ENCODE measurements at places on chromosomes 7 and 10.

DNA sequence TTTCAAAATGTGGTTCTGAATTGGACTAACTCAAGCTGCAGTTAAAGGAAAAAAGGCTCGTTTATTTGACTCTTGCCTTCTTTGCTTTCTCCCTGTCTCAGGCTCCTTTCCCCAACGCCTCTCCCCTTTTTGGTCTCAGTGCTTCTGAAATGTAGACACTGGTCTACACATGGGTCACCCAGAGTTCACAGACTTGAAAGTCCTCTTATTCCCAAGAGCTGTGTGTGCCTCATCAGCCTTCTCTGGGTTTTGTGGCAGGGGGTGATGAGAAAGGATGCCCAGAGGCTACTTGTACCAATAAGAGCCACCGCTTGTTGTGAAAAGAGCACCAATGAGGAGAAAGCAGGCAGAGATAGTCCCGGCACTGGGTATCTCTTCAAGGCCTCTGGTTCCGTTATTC, 125.7 kb downstream of the BICC1 start:
- no peak for DNase-seq

GRCh38 chr10:120506674-120507073, 49.6 kb downstream of the PLPP4 start:
- no peak for DNase-seq

DNA sequence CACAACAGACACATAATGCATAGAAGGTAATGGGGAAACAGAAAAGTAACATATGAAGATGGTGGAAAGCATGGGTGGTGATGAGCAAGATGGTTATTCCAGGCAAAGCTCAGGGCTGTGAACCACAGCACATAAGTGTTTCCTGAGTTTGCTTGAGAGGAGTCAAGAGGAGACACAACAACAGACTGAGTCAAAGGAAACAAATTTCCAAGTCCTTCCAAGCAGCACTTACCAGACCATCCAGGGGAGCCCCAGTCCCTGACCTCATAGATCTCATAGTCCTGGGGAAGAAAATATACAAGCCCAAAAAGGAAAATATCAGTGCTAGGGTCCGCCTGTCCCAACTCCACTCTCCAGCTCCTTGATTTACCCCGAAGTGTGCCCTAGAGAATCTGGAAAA, 216.6 kb upstream of the FZD1 start:
- DNase-seq = no peak

DNA sequence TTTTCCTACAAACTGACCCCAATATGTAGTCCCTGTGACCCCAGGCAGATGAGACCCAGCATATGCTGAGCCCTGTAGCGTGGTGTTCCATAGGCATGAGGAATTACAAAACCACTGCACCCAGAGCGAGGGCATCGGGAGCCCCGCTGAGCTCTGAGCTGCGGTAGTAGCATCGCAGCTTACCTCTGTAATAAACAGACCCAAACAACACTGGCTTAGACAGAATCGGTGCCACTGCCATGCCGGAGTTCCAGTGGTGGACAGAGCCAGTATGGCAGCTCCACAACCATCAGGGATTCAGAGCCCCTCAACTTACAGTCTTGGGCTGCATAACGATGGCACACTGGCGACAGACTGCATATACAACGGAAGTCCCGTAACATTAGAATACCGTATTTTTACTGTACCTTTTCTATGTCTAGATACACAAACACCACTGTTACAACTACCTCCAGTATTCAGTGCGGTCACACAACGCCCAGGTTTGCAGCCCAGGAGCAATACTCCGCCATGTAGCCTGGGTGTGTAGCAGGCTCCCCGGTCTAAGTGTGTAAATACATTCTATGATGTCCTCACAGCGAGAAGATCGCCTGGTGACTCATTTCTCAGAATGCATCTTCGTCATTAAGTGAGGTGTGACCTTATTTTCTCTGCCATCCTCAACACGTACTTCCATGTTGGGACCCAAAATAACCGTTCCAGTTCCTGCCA, 68.8 kb downstream of the PROSER2 start:
- DNase-seq = no peak

- DNase-seq = no peak
Observed at GRCh38 chr10:44383749-44384600, 922 bp downstream of the CXCL12 start.

GRCh38 chr10:64760371-64760770, 1239.2 kb downstream of the REEP3 start:
- DNase-seq = no peak

DNA sequence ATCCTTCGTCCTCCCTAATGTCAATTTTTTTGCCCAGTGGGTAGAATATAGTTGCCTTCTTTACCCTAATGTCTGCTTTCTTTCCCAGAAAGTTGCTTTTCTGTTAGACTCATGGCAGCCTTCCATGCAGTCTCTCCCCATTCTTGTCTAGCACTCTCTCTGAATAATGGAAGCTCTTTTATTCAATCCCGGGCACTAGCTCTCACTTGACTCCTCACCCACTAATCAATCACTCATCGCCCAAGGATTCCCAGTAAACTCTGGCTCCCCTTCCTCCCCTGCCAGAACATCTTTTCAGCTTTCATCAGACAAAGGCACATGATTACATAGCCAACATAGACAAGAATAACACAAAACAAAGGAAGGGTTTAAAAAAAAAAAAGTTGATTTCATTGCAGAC, 100.2 kb upstream of the RELN start:
- DNase-seq = no peak

GRCh38 chr7:95396136-95397032, at the start of gene PON3:
Gene PON3, minus strand, starts transcription at chr7:95396375. Its CDS starts 25 bp downstream, at chr7:95396350.
- DNase-seq = peak; percentile 11

GRCh38 chr7:55569269-55569663, 3.0 kb downstream of the VOPP1 start:
- DNase-seq = no peak

- DNase-seq = no peak
Observed at GRCh38 chr10:20975236-20975635, 78.1 kb upstream of the NEBL start.

DNA sequence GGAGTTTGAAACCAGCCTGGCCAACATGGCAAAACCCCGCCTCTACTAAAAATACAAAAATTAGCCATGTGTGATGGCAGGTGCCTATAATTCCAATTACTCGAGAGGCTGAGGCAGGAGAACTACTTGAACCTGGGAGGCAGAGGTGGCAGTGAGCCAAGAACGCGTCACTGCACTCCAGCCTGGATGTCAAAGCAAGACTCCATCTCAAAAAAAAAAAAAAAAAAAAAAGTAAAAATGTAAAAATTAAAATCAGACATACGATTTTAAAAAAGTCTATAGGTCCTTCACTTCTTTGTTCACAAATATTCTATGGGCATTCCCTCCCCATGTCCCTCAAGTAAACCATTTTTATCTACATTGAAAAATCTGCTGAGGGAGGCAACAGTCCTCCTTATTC, 34.9 kb upstream of the TLL2 start:
- DNase-seq = no peak

GRCh38 chr7:82539969-82540368, 96.4 kb upstream of the CACNA2D1 start:
- DNase-seq = no peak

DNA sequence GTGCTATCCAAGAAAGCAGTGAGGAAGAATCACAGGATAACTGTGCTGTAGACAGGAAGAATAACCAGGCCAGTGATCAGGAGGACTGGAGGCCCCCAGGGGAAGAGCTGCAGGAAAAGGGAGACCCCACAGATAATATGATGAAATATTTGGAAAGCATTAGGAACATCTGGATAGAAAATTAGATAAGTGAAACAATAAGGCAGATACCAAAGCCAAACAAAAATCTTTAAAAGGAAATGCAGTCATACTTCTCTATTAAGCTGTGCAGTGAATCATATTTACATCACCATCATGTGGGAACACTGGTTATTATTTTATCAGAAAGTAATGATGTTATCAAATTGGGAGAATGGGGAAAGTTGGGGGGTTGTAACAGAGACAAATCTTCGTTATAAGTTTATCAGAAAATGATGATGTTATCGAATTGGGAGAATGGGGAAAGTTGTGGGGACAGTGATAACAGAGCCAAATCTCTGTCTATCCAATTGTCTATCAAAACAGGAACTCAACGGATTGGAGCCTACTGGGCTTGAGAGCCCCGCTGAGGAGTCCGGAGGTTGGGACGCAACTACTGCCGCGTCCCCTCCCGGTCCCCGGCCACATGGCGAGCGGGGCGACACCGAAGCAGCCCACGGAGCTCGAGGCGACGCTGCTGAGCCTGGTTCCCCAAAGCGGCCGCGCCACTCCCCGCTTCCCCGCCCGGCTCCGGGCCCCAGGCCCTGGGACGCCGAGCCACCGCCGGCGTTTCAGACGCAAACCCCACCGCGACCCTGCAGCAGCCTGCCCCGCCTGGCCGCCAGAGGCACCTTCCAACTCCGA, 14.0 kb upstream of the RALA start:
- DNase-seq = peak; percentile 22

GRCh38 chr7:156474241-156474743, 166.3 kb upstream of the RNF32 start:
- no peak for DNase-seq

DNA sequence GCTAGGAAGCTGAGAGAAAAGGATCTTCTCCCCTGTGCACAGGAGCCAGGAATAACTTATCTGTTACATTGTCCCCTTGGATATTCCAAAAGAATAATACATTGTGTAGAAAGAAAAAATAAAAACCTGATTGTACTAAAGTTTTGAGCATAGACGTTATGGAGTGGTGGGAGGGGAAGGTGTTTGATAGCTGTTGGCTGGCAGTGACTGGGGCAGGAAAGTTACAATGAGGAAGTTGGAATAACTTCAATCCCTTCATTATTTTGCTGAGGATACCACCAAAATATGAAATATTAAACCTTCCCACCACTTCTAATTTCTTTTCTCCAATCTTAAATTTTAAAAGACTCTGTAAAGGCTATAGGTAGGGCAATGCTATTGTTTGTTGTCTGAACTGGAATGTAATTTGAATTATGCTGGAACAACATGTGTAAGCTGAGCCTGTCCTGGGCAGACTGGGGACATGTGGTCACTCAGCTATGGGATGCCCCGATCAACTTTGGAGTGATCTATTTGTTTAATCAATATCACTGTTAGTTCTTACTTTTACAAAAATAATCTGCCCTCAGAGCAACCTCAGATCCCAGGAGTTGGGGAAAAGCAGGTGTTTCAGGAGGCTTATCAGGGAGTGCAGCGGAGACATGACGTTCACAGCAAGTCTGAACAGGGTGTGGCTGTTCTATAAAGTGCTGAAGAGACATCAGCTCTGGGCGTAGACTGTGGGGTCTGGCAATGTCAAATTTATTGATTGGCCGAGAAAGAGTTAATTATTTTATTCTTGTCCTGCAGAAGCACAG, 20.8 kb downstream of the CYP3A43 start:
- DNase-seq = no peak

GRCh38 chr7:48298779-48299178, 127.5 kb downstream of the ABCA13 start:
- DNase-seq = no peak

- DNase-seq = no peak
Observed at GRCh38 chr10:71984126-71984808, 20.1 kb downstream of the CHST3 start.

DNA sequence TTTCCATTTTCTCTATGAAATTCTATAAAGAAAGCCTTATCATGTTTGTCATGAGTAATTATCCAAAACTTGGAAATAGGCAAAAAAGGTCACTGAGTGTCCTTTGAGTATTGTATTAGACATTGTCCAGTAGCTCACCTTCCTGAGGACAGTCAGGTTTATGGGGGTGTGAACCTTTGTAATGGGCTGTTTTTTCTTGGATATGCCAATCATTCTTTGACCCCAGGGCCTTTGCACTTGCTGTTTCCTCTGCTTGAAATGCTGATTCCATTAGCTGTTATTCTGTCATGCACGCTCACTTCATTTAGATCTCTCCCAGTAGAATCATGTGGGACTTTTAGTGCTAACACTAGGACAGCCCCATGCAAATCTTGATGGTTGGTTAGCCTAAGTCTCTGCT, 4.9 kb downstream of the CCDC172 start:
- no peak for DNase-seq

DNA sequence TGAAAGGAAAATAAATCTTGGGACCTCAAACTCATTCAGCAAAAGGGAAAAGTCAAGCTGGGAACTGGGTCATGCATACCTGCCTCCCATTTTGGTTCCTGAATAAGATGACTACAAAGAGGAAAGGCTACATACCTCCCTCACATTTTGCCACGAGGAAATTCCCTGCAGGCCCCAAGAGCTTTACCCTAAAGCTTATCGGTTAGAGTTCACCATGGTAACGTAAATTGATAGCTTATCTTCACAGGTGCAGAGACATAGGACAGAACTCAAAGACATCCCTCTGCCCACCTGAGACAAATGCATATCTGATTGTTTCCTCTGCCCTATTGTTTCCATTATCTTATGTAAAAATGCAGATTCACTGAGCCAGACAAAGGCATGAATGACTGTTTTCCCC, 31.5 kb upstream of the GRB10 start:
- DNase-seq = no peak

DNA sequence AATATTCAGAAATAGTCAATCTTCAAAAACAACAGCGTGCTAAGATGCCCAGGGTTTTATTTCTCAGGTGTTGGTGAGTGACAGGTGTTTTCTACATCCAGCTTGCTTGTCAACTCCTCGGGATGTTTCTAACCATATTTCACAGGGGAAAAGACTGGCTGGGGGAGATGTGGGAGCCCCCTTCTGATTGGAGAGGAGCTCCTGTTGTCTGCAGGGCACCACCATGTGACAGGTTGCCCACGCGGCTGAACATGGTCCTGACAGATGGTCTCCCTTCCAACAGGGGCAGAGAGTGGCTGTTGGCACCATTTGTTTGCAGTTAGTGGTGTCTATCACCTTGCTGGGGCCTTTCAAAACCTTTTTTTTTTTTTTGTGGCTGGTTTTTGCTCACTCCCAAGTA, 16.5 kb upstream of the GPR26 start:
- no peak for DNase-seq

DNA sequence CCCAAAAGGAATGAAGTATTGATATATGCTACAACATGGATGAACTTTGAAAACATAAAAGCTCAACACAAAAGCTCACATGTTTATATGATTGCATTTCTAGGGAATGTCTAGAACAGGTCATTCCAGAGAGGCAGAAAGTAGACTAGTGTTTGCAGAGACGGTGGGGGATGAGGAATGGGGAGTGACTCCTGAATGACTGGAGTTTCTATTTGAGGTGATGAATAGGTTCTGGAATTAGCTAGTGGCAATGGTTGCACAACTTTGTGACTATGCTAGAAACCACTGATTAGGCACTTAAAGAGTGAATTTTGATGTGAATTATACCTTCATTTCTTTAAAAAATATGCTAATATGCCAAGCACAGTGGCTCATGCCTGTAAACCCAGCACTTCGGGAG, 6.9 kb downstream of the KPNA7 start:
- no peak for DNase-seq

DNA sequence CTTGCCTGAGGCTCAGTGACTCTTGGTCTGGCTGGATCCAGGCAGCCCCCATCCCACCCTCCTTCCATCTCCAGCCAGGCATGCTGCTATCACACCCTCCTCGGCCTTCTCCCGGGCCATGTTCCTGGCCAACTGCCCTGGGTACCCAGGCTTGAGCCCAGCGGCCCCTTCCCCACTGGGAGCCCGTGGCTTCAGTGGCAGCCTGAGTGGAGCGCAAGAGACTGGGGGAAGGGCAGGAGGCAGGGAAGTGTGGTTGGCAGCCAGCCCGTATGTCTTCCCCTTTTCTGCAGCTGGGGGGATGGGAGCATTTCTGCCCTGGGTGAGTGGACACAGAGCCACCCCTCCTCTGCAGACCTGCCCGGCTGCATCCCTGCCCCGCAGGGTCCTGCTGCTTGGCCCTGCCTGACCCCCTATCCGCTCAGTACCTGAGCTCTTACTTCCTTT, 148.5 kb downstream of the ARHGAP22 start:
- DNase-seq = peak; percentile 55

Measured in CD4-positive, alpha-beta T cell treated with Interferon gamma for 1 hour (primary cell).